ENCODE measurements at places on chromosomes 4 and X. TPM values are rescaled to one million over a fixed set of nuclear protein-coding genes. Genes with fewer than 3 reads are reported as not detected.

DNA sequence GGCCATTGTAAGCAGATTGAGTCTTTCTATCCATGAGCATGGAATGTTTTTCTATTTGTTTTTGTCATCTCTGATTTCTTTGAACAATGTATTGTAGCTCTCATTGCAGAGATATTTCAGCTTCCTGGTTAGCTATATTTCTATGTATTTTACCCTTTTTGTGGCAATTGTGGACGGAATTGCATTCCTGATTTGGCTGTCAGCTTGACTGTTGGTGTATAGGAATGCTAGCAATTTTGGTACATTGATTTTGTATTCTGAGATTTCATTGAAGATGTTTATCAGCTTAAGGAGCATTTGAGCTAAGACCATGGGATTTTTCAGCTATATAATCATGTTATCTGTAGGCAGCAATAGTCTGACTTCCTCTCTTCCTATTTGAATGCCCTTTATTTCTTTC lies 154.6 kb downstream of the GUCY2F start:
- DNase-seq = no peak

CSAG1 gene
- total RNA-seq = 1.5 TPM

DNA sequence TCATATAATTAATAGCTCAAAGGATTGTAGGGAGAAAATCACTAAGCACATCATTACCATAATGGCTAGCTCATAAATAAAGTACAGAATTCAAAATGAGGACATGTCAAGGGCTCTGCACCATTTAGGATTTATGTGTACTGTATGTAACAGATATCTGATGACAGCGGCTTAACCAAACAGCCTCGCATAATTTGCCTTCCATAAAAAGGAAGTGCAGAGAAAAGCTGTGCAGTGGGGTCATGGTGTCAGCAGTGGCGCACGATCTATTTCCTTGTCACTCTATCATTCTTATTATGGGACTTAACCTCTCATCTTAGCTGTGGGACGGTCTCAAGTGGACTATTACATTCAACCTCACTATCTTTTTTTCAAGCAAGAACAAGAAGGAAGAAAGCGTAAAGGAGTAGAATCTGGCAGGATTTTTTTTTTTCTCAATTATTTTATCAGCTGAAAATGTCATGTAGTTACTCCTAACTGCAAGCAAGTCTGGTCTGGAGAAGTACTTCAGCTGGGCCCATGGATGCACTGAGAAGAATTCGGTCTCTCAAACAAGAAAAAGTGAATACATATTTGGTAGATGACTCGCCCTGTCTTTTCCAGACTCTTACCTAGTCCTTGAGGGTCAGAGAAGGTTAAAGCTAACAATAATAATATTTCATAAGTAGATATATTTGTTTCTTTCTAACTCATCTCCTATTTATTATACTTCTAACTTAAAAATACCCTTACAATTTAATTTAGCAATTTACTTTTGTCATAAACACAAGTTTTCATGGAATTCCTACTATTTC lies 94.6 kb downstream of the COX18 start:
- DNase-seq = no peak

GRCh38 chr4:151993521-151993920 lies 232.7 kb upstream of the GATB start:
- DNase-seq = no peak

SYTL4 gene
- total RNA-seq = 0.31 TPM

- DNase-seq = no peak
Observed at GRCh38 chr4:107835406-107835805, 10.7 kb downstream of the SGMS2 start.

Data from WTC11 (cell line).